ENCODE measurements at places on chromosomes 12 and 14.

GRCh38 chr14:24274101-24274543, 2.7 kb upstream of the RABGGTA start:
- DNase-seq: peak; percentile 62

DNA sequence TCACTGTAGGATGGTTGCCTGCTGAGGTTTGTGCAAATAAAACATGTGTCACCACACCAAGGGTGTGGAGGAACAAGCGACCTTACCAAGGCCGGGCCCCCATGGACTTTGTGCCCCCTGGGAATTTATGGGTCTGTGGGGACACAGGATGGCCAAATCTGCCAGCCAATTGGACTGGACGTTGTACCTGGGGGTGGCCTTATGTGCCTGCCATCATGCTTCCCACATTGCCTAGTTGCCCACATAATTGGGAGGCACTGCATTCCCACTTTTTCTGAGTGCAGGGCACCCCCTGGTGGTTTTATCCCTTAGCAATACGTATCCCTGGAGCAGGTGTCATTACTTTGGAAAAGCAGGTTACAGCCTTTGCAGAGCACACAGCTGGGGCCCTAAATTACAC, 92.6 kb upstream of the TMPO start:
- no peak for DNase-seq

DNA sequence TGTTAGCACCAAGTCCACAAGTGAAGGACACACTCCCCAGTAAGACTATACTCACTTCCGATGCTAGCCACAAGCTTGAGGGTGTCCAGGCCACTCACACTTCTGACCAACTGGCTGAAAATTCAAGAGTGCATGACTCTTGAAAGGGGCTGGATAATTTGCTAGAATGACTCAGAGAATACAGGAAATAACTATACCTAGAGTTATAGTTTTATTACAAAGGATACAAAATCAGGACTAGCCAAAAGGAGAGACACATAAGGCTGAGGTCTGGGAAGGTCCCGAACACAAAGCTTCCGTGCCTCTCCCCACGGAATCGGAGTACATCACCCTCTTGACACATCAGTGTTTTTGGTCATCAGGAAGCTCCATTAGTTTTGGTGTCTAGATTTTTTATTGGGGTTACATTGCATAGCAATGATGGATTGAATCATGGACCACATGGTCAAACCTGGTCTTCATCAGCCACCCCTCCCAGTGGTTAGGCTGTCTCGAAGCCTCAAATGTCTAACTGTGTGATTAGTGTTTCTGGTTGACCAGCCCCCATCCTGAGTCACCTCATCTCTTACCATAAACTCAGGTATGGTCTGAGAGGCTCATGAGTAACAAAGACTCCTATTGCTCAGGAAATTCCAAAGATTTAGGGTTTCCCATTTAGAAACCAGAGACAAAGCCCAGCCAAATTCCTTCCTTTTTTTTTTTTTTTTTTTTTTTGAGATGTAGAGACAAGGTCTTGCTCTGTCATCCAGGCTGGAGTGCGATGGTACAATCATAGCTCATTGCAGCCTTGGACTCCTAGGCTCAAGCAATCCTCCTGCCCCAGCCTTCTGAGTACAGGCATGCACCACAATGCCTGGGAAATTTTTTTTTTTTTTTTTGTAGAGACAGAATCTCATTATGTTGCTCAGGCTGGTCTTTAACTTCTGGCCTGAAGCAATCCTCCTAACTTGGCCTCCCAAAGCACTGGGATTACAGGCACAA, 472.0 kb upstream of the TBX3 start:
- DNase-seq: no peak

DNA sequence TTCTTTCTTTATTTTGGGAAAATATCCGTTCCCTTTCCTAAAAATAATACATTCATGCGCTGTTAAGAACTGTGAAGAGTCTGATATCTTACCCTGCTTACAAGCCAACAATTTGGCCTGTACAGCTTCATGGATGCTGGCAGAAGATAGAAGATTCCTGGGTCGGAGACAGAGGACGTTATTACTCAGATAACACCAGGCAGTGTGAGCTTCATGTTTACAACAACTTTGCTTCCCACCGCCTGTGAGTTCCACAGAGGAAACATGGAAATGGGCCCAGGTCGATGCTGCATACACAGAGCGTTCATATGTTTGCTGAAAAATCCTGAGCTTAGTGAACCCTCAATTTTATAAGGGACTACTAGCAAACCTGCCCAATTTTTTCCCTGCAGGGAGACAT, 705.6 kb upstream of the SEL1L start:
- DNase-seq: no peak

DNA sequence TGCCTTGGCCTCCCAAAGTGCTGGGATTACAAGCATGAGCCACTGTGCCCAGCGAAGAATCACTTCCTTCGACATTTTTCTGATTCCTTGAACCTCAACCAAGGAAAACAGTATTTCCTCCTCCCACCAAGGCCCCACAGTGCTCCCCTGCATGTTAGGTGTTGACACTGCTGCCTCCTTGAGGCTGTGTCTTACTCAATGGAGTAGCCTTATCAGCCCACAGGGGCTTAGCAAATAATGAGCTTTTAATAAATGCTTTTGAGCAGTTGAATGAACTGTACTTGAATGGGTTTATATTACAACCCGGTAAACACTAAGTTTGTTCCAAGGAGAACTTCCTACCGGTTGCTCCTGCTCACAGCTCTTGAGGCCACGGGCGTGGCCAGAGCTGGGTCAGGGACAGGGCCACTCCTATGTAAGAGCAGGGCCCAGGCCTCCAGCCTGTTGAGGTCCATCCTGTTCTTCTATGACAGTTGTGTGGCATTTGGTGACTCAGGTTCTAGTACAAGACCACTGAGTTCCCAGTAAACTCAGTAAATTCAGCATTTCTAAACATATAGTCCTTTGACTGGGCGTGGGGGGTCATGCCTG, 36.8 kb upstream of the TUBA1A start:
- no peak for DNase-seq

DNA sequence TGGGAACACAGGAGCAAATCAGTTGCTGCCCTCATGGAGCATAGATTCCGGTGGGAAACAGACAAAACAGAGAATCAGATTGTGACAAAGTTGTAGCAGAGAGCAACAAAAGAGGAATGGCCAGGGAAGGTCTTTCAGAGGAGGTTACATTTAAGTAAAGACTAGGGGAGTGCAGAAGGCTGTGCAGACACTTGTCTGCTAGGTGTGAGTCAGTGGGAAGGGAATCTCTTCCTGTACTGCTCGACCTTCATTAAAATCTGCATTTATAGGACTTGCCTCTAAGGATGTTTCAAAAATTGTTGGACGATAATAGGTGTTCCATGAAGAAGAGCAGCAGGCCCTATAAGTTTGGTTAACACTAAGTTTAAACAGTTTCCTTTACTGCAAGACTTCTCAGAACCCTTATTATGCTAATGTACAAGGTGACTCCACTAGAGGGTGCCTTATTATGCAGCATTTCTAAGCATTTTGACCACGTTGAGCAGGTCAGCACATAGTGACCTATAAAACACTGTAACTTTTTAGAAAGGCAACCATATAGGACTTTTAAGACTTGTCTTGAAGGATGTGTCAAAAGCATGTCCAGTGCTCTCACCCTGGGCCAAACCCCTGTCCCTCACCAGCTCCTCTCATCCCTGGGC, 91.8 kb upstream of the RIC8B start:
- DNase-seq: no peak

- DNase-seq: no peak
These were observed 115.8 kb upstream of the MED13L start for GRCh38 chr12:116393255-116393654.

DNA sequence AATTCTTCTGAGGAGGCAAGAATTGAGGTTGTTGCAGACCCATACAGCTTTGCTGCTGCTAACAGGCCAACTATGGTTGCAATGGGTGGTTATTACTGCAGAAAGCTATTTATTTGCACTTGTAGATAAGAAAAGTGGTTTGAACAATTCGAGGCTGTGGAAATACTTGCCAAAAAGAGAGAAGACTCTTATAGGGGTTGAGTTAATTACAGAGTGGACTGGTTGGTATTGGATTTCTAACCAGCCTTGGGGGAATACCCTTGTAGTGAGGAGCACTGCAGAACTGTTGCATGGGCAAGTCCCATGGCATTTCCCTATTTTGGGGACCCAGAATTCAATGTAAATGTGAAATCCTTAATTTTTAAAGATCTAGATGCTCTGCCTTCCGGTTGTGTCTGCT, 120.5 kb downstream of the KCNMB4 start:
- no peak for DNase-seq

GRCh38 chr14:43735932-43736331, 771.2 kb downstream of the FSCB start:
- no peak for DNase-seq

GRCh38 chr12:49661191-49661590, 37.8 kb downstream of the PRPF40B start:
- DNase-seq: no peak

DNA sequence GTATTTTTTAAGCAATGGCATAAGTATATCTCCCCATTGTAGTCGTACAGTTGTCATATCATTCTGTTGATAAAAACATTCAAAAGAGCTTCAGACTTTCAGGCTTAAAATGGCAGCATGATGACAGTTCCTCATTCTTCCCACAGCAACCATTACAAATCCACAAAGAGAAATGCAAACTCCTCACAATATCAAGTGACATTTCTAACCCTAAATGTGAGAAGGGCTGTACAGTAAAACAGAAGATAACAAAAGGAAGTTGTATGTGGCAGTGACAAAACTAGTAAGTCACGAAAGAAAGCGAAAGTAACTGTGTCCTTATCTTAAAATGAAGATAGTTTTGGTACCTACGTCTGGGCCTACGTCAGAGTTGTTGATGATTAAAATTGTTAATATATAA, 46.7 kb downstream of the GXYLT1 start:
- DNase-seq: peak; percentile 55

GRCh38 chr14:69242311-69243224, 17.4 kb upstream of the GALNT16 start:
- peak; percentile 52 for DNase-seq

DNA sequence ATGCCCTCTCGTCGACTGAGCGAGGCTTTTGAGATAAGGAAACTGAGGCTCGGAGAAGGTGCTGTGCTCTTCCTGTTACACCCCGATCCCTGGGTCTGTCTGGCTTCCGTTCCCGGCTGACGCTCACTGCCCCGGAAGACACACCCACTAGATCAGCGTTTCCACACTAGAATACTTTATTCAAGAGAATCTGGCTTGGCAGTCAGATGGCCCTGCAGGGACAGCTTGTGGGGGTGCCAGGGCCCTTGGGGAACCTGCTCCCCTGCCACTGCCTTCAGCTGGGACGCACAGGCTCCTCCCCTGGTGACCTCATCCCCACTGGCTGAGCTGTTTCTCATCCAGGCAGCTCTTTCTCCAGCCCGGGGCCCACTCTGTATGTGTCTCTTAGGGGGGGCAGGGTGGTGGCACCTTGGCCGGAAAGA, 13.7 kb downstream of the PGF start:
- peak; percentile 51 for DNase-seq

DNA sequence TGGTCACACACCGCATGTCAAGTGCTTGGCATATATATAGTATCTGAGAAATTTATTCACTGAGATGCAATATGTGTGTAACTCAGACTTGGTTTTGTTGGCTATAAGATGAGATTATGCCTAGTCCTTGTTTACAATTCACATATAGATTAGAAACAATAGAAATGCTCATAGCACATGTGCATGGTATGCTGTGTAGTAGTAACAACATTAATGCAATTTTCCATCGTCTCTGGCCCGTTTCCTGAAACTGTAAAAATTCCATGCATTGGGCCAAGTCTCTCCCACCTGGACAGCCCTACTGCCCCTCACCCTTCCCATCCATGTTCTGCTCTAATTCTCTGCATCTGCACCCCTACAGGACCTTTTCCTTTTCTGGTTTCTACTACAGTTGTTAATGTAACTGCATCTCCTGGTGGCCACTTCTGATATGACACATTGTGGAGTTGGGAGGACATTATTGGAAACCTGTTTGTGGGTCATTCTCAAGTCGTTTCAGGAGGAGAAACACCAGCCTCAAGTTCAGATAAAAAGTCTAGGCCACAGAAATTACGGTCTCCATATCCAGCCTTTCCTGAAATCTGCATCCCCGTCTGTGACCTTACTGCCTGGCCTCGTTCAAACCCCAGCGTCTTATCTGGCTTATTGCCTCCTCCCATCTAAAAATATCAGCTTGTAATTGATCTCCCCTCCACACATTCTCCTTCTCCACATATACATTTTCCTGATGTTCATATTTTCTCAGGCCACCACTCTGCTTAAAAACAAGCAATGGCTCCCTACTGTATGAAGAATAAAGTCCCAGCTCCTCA, 37.5 kb downstream of the EMP1 start:
- DNase-seq: peak; percentile 48

DNA sequence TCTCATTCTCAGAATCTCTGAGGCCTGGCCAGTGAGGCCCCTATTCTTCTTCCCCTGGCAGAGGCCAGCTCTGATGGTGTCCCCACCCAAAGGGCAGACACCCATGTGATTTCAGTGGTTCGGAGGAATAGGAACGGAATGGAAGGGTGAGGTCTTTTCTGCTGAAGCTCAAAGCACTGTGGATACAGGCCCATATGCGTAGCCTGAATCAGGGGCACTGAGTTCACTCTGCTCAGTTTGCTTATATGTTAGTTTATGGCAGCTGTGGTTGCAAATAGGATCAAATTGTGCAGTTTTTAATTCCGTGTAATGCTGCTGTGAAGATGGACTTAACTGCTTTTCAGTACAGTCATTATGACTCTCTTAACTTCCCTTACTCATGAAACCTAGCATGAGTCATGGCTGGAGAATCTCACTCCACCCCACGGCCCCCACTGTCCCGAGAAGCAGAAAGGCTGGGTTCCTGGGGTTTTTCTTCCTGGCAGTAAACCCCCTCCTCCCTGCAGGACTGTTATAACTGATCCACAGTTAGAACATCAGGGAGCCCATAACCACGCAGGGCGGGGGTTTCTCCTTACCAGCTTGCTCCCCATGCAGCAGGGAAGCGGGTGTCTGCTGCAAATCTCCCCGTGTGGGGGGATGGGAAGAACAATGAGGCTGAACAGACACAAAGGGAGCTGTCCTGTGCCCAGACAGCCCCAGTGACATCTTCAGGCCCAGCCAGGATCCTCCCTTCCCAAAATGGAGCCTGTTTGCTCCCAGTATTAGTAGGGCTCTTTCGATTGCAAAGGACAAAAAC, 122.7 kb downstream of the SLC38A6 start:
- no peak for DNase-seq

DNA sequence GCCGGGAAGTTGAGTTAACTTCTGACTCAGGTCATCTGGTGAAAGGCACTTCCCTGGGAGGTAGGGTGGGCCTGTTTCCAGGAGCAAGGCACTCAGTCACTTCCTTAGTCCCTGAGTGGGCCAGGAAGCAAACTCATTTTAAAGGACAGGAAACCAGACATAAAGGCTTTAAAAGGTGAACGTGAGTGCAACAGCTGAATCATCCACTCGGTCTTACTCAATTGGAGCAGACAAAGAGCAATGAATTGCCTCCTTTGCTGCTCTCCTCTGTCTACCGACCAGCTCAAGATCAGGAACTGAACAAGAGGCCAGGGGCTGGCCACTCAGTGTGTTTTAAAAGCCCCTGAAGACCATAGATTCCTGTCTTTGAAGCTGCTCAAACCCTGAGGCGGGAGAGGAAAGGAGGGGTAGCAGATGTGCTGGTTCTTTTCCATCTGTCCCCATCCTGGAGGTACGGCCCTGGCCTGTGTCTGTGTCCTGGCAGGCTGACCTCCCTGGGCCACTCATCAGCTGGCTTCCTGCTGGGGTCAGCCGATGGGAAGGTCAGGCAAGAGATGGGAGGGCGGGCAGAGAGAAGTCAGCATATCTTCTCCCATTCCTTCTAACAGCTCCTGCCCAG, 148.9 kb downstream of the PPM1H start:
- DNase-seq: no peak

GRCh38 chr14:94367347-94368242, 20.8 kb downstream of the SERPINA1 start:
- no peak for DNase-seq

GRCh38 chr12:7190268-7191055, 976 bp downstream of the PEX5 start:
- no peak for DNase-seq
